ENCODE measurements at places on chromosomes 11 and 22. TPM values are rescaled to one million over a fixed set of nuclear protein-coding genes. Genes with fewer than 3 reads are reported as not detected.

The PANX3 gene
- total RNA-seq = not detected

The CD3D gene
- total RNA-seq = not detected

The LDLRAD3 gene
- total RNA-seq = 32.4 TPM

The CARD18 gene
- not detected for total RNA-seq

The PHOX2A gene
- not detected for total RNA-seq

All from A549 treated with AZD2906 at 1 μM for 4 hours (cell line).